ENCODE measurements at places on chromosomes 11 and 22. TPM values are rescaled to one million over a fixed set of nuclear protein-coding genes. Genes with fewer than 3 reads are reported as not detected.

DERL3 gene
- total RNA-seq = 0.46 TPM

ACP2 gene
- 26.1 TPM for total RNA-seq

P2RX3 gene
- total RNA-seq = not detected

PGA3 gene
- total RNA-seq = not detected

USP35 gene
- total RNA-seq = 6.2 TPM

SLCO2B1 gene
- total RNA-seq = not detected

PHETA2 gene
- total RNA-seq = 16.9 TPM

KDM4F gene
- total RNA-seq = not detected

OR51A2 gene
- not detected for total RNA-seq

LINC01488 gene
- not detected for total RNA-seq

NXPE4 gene
- not detected for total RNA-seq

API5 gene
- 112 TPM for total RNA-seq

PNPLA5 gene
- not detected for total RNA-seq

CACNA1I gene
- total RNA-seq = not detected

PHF21A gene
- 4.2 TPM for total RNA-seq

MMP8 gene
- not detected for total RNA-seq

MIOX gene
- not detected for total RNA-seq

OR6T1 gene
- not detected for total RNA-seq

OR51B4 gene
- not detected for total RNA-seq

TPBGL gene
- under 0.01 TPM for total RNA-seq

RAB3IL1 gene
- 1.1 TPM for total RNA-seq

CARD18 gene
- total RNA-seq = not detected

APOA4 gene
- not detected for total RNA-seq

MGAT3 gene
- total RNA-seq = under 0.01 TPM

UBE2L6 gene
- total RNA-seq = 76.9 TPM

KDELR3 gene
- 80.2 TPM for total RNA-seq

SOX6 gene
- under 0.01 TPM for total RNA-seq

NPTXR gene
- 0.32 TPM for total RNA-seq

C11orf21 gene
- total RNA-seq = not detected

OR5T1 gene
- total RNA-seq = not detected

FGF19 gene
- not detected for total RNA-seq

FXYD6 gene
- 0.32 TPM for total RNA-seq

PATE3 gene
- not detected for total RNA-seq

VSTM5 gene
- total RNA-seq = not detected

UBASH3B gene
- total RNA-seq = 12.7 TPM

NCF4 gene
- not detected for total RNA-seq

TAGLN gene
- total RNA-seq = 46.1 TPM

GNAZ gene
- 2.6 TPM for total RNA-seq

TMPRSS4 gene
- not detected for total RNA-seq

PATE4 gene
- not detected for total RNA-seq

TST gene
- total RNA-seq = 83.5 TPM

ARHGAP42 gene
- total RNA-seq = 1.8 TPM

MISFA gene
- total RNA-seq = 0.65 TPM

KRTAP5-9 gene
- not detected for total RNA-seq

GSTT2 gene
- not detected for total RNA-seq

IGSF22 gene
- total RNA-seq = not detected

NAALAD2 gene
- total RNA-seq = 0.61 TPM

THYN1 gene
- total RNA-seq = 112 TPM

ROBO4 gene
- total RNA-seq = 132 TPM

MS4A1 gene
- not detected for total RNA-seq

MUC2 gene
- total RNA-seq = not detected

NRGN gene
- 0.91 TPM for total RNA-seq

APOL2 gene
- 80.9 TPM for total RNA-seq

MRGPRX3 gene
- total RNA-seq = not detected

MS4A7 gene
- not detected for total RNA-seq

MS4A12 gene
- not detected for total RNA-seq

IL10RA gene
- not detected for total RNA-seq

PKP3 gene
- total RNA-seq = 0.32 TPM

Measured in epithelial cell of umbilical artery (primary cell).